ENCODE measurements at places on chromosomes 4 and X.

- no peaks in the 10 kb centered on the region for H3K27me3 ChIP-seq
- H3K36me3 ChIP-seq = no peaks in the 10 kb centered on the region
- H3K4me3 ChIP-seq = no peak overlapping the region
- H3K27ac ChIP-seq = no peak overlapping the region
Observed at GRCh38 chr4:48645225-48645794, 134.8 kb downstream of the FRYL start.

- no peak overlapping the region for H3K27ac ChIP-seq
- peaks cover 40% of the 10 kb centered on the region for H3K36me3 ChIP-seq
- H3K4me1 ChIP-seq = no peaks in the 10 kb centered on the region
- no peak overlapping the region for H3K4me3 ChIP-seq
- H3K27me3 ChIP-seq = no peaks in the 10 kb centered on the region
- DNase-seq = no peak
Observed at GRCh38 chr4:168309781-168310180, 8.8 kb downstream of the DDX60 start.

DNA sequence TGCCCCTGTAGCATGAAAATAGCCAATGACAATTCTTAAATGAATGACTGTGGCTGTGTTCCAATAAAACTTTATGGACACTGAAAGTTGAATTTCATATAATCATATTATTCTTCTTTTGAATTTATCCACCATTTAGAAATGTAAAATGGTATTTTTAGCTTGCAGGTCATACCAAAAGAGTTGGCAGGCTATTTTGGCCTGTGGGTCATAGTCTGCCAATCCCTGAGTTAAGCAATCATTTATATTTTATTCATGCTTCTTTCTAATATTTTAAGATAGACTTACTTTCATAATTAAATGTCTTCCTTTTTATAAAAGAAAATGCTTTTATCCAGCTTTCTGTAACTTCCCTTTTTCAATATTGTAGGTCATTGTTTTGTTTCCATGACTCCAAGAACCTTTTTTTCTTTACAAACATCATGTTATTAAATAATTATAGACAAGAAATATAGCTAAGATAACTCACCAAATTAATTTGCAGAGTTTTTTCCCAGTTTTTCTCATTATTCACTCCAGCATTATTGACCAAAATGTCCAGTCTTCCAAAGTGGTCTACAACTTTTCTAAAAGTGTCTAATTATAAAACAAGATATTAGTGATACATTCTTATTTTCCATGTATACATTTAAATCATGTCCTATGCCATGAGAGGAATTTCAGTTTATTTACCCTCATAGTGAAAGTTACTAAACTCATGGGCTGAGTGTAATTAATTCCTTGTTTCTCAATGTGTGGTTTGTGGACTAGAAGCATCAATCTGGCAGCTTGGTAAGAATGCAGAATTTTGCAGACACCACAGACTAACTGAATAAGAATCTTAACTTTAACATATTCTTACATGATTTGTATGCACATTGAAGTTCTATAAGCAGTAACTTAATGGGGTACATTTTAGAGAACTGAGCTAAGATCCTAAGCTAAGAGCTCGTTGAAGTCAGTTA is 4.5 kb downstream of the HPGD start:
- no peaks in the 10 kb centered on the region for H3K27me3 ChIP-seq
- H3K36me3 ChIP-seq = no peaks in the 10 kb centered on the region
- DNase-seq = no peak

GRCh38 chr4:6777636-6778281 is 4.8 kb upstream of the KIAA0232 start:
- no peak overlapping the region for H3K27ac ChIP-seq
- H3K4me1 ChIP-seq = peaks cover 8% of the 10 kb centered on the region
- DNase-seq = no peak
- no peaks in the 10 kb centered on the region for H3K27me3 ChIP-seq
- no peaks in the 10 kb centered on the region for H3K36me3 ChIP-seq
- no peak overlapping the region for H3K4me3 ChIP-seq

DNA sequence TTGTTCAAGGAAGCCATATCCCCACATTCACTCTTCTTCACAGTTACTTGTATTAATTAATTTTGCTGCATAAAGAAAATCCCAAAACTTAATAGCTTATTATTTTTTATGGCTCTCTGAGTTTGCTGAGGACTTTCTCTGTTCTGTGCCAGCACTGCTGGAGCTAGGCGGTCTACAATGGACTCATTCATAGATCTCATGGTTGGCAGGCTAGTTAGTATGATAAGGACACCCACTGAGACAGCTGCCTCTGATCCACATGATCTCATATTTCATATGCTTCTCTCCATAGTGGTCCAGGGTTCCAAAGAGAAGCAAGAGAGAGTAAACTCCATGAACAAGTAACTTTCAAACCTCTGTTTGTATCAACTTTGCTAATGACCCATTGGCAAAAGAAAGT is 170.2 kb downstream of the ADGRA3 start:
- H3K27me3 ChIP-seq = no peaks in the 10 kb centered on the region
- no peak overlapping the region for H3K27ac ChIP-seq
- no peak overlapping the region for H3K4me3 ChIP-seq
- H3K4me1 ChIP-seq = no peaks in the 10 kb centered on the region
- H3K36me3 ChIP-seq = no peaks in the 10 kb centered on the region

DNA sequence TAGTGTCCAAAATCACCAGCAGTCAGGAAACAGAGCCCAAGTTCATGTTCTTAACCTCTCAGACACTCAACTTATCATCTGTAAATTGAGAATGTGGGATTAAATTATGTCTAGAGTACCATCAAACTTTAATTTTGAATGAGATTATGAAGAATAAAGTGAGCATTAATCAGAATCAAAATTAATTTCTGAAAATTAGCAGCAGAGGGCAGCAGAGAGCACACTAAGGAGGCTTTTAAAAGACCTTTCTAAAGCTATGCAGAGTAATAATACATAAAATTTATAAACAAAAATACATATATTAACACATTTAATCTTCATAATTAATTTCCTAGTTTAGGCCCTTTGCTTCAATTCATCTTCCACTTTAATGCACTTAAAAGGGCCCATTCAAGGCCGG is 7.1 kb downstream of the TASL start:
- H3K4me1 ChIP-seq = no peaks in the 10 kb centered on the region

GRCh38 chrX:154020536-154021115 is 924 bp upstream of the IRAK1 start:
- peaks cover 18% of the 10 kb centered on the region for H3K36me3 ChIP-seq
- H3K27me3 ChIP-seq = no peaks in the 10 kb centered on the region
- H3K4me3 ChIP-seq = peak overlapping the region; percentile 65

DNA sequence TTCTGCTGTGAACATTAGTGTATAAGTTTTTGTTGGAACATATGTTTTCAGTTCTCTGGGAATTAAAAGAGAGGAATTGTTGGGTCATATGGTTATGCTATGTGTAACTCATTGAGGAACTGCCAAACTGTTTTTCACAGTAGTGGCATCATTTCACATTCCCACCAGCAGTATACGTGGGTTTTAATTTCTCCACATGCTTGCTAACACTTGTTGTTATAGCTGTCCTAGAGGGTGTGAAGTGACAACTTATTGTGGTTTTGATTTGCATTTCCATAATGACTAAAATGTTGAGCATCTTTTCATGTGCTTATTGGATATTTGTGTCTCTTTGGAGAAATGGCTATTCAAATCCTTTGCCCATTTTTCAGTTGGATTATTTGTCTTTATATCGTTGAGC is 13.7 kb downstream of the APELA start:
- DNase-seq = no peak
- H3K36me3 ChIP-seq = no peaks in the 10 kb centered on the region
- no peaks in the 10 kb centered on the region for H3K4me1 ChIP-seq
- H3K27me3 ChIP-seq = no peaks in the 10 kb centered on the region

- no peaks in the 10 kb centered on the region for H3K36me3 ChIP-seq
- no peaks in the 10 kb centered on the region for H3K27me3 ChIP-seq
- H3K27ac ChIP-seq = peak overlapping the region; percentile 89
Observed at GRCh38 chrX:10016519-10017132, 49.5 kb downstream of the CLDN34 start.

- DNase-seq = no peak
- peak overlapping the region; percentile 55 for H3K27ac ChIP-seq
- no peaks in the 10 kb centered on the region for H3K27me3 ChIP-seq
- H3K4me3 ChIP-seq = peak overlapping the region; percentile 45
Observed at GRCh38 chr4:112910109-112910736, 139.2 kb upstream of the ANK2 start.

- no peaks in the 10 kb centered on the region for H3K27me3 ChIP-seq
- no peaks in the 10 kb centered on the region for H3K36me3 ChIP-seq
- H3K4me1 ChIP-seq = no peaks in the 10 kb centered on the region
- DNase-seq = no peak
Observed at GRCh38 chrX:74049126-74049525, 254.9 kb upstream of the ZCCHC13 start.
